Activated CD4-positive, alpha-beta memory T cell treated with anti-CD3 and anti-CD28 coated beads for 36 hours (primary cell): ENCODE measurements at places on chromosomes 3 and 15. TPM values are rescaled to one million over a fixed set of nuclear protein-coding genes. Genes with fewer than 3 reads are reported as not detected.
A peak's percentile ranks its signal among the peaks of the same experiment; 100 is the strongest.

Gene GPR156
- not detected for total RNA-seq

DNA sequence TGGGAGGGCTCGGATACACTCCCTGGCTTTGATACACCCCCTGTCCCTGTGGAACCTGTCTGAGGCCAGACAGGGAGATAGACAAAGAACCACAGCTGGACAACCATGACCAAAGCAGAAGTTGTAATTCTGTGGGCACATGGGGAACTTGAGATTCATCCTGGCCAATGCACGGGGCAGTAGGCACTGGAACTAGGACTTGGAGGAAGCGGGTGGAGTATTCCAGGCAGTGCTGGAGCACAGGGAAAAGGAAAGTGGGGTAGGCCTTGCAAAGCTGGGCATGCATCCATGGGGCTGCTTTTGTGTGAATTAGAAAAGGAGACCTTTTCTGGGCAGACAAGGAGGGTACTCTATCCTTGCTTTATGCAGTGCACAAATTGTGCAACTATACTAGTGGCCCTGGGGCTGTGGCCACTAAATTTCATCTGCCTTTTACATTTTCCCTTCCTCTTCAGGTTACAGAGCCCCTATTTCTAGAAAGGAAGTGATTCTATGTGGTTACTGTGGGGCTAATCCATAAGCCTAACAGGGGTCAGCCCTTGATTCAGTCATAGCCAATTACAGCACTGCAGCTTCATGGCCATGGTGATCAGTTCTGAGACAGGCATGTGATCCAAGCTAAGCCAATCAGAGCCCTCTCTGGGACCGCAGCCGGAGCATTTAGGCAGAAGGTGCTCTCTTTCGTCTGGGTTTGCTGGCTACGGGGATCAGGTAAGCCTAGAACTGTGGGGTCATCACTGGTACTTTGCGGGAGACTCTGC lies 21.0 kb downstream of the CRABP1 start:
- DNase-seq = no peak

- DNase-seq = no peak
Observed at GRCh38 chr3:45134758-45135521, 11.2 kb downstream of the CDCP1 start.

Gene GNAT1
- total RNA-seq = not detected

- peak; percentile 86 for DNase-seq
Observed at GRCh38 chr3:196639483-196640296, at the start of gene NRROS. TSS of gene NRROS (plus strand) at chr3:196639694. CDS start at chr3:196654540, 14,846 bp downstream.

- DNase-seq = no peak
Observed at GRCh38 chr15:99509686-99510461, 55.9 kb upstream of the MEF2A start.

Gene PTX3
- 0.10 TPM for total RNA-seq

Gene LEKR1
- 0.59 TPM for total RNA-seq

DNA sequence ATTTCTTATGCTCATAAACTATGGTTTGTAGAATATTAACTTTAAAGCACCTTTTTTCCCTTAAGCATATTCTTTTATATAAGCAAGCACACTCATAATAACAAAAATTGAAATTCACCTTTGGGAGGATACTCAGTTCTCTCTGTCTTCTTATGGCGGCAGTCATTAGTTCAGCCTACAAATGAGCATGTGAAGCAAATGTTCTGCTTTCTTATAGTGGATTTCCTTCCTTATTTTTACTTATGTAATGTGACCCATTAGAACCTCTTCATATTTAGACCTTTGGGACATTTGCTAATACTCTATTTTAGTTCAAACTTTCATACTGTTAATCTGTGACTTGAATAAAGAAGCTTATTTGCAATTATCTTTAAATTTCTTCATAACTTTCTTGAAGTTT lies at the start of gene P2RY13:
Gene P2RY13 (minus strand): TSS at position 187 of the 400 bp plus-strand sequence. CDS start 21 bp downstream, at position 166.
- DNase-seq = no peak

DNA sequence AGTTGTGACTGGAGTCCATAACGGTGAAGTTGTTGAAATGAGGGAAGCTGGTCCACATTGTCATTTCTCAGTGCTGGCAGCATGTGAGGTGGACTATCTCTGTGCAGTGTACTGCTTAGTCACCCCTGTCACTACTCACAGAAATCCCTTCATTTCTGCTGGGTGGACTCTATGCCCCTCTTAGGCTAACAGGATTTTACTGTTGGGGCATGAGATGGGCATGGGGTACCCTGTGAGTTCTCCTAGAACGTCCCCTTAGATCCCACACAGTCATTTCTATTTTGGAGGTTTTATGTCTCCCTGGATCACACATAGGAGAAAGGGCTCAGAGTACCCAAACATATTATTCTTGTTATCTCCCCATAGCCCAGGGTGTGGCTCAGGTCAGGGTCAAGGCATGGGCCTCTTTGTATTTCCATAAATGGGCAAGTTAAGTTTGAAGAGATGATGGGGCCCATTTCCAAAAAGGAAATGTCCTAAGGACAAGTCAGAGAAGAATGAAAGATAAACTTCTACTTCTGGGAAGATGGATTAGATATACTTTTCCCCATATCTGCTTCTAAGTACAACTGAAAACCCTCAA lies 15.2 kb downstream of the P2RY1 start:
- no peak for DNase-seq
